NCI-H1105 treated with DMSO at 0.1 percent for 48 hours (cell line): ENCODE measurements at places on chromosomes 16 and 17.

- no peak for DNase-seq
Measured at GRCh38 chr17:56269556-56270389, 116.5 kb downstream of the ANKFN1 start.

DNA sequence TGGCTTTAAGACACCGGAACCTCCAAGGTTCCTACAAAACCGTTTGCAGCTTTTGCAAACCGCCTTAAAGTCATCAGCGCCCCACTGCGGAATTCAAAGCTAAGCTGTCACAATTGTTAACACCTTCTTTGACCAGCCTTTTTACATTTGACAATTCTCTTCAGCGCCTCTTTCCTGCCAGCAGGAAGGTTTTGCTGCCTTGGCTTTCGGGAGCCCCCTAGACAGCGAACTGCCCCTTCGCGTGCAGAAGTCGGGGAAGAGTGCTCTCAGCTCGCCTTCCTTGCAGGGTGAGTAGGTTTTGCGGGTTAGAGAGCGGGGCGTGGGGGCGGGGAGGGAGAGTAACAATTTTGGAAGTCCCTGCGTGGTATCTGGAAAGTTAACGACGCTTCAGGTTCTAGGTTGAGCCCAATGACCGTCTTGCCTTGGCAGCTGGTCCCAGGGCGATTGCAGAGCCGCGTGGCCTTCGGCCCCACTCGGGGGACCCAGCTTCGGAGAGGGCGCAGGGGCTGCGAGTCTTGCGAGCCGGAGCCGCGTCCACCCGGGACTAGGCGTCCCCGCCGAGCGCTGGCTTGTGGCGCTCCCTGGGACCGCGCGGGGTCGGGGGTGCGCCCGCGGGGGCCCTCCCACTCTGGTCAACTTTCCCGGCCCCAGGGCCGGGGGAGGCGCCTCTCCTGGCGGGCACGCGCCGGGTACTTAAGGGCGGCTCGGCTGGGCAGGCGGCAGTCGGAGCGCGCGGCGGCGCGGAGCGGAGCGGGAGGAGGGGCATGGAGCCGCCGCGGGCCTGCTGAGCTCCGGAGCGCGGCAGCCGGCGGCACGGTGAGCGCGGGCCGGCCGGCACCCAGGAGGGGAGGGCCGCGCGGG, at the start of gene HAS3:
Gene HAS3 (plus strand): TSS at position 153 of the 861 bp plus-strand sequence. CDS start 3,743 bp downstream, outside the sequence.
- peak; percentile 18 for DNase-seq

DNA sequence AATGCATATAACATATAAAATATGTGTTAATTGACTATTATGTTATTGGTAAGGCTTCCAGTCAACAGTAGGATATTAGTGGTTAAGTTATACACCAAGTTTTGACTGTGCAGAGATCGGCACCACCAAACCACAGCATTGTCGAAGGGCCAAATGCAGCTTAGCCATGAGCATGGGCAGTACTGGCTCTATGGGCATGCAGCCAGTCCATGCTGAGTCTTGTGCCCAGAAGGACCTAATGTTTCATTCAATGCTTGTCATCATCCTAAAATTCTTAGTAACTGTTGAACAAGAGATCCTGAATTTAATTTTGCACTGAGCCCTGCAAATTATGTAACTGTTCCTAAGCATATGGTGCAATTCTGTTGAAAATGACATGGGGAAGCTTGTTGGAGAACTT, 233.4 kb upstream of the HS3ST3A1 start:
- DNase-seq, result no peak

GRCh38 chr16:15966420-15966819, 17.0 kb downstream of the ABCC1 start:
- no peak for DNase-seq

GRCh38 chr17:4559966-4560365, 411 bp downstream of the GGT6 start:
- peak; percentile 82 for DNase-seq

DNA sequence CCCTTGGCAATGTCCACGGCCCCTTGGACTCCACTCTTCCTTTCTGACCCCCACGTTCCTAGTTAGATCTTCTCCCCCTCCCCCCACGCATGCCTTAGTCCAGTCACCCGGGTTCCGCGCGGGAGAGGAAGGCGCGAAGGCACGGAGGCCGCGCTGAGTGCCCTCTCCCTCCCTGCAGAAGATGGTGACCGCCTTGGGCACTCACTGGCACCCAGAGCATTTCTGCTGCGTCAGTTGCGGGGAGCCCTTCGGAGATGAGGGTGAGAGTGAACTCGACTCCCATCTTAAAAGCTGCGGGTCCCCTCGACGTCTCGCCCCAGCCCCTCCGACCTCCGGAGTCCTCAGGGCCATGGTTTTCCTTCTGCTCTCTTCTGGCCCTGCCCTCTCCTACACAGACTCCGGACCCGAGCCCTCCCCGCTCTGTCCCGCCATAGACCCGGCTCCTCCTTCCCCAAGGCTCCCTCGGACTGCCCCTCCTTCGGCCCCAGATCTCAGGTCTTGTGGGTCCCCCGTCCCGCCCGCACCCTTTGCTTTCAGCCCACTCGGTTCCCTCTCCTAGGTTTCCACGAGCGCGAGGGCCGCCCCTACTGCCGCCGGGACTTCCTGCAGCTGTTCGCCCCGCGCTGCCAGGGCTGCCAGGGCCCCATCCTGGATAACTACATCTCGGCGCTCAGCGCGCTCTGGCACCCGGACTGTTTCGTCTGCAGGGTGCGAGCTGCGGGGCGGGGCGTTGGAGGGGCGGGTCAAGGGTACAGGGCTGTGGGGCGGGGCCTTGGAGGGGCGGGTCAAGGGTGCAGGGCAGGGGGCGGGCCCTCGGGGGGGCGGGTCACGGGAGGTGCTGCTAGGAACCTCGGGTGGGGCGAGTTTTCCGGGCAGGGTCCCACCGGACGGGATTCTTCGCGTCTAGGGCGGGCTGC, 4.6 kb downstream of the TGFB1I1 start:
- no peak for DNase-seq

- no peak for DNase-seq
Measured at GRCh38 chr16:29678691-29679267, at the start of gene QPRT. Gene QPRT (plus strand): TSS chr16:29679180. CDS start chr16:29679198, 18 bp downstream.

GRCh38 chr16:50369133-50369804, 481 bp upstream of the BRD7 start:
- no peak for DNase-seq

GRCh38 chr17:82698974-82699442, 510 bp upstream of the RAB40B start:
- DNase-seq, result no peak

DNA sequence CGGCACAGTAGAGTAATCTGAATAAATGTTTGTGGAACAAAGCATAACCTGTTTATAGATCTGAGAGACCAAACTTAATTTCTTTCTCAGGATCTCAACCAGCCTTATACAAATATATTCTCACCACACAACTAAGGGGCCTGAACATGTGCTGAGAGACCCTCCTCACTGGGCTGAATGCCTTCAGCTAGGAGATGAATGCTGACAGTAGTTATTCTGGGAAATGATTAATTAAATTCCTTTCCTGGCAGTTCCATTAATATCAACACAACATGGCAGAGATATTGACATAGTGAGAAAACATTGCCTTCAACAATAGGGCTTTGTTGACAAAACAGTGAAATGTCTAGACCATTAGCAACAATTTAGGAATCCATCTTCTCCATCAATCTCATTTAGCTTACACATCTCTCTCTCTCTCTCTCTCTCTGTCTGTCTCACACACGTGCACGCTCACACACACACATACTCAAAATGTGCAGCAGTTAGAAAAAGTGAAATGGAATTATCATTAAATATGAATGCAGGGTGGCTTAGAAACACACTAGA, 780.8 kb upstream of the CDH8 start:
- no peak for DNase-seq

DNA sequence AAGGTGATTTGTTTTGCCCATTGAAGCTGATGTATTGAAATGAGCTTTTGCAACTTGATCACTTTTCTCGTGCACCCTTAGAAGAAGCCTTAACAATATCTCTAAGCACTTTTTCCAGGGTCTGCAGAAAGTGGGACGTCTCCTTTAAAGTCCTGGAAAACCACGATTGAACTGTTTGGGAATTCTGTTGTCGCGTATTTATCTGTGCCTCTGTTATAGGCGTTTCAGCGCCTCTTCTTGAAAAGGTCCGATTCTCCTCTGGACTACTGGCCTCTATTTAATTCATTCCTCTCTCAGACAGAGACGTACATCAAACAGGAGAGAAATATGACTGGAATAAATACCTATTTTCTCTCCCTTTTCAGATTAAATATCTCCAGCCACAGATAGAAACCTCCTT, 262.4 kb upstream of the PSMD7 start:
- no peak for DNase-seq

DNA sequence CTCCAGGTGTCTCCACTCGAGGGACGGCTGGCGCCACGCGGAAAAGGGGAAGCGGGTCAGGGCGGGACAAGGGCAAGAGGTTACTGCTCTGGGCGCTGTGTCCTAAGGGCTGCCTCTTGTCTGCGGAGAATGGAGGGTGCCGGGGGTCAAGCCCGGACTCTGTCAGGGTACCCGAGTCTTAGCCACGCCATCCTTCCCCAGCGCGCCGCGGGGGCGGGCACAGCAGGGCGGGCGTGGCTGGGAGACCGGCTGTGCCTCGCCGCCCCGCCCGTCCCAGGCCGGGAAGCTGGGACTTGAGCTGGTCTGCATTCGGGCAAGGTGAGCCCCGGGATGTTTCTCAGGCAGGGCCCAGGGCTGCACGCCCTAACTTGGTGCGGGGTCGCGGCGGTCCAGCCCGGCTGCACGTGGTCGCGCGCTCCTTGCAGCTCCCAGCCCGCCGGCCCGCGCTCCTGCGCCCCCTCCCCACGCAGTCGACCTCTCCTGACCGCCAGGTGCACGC, 6.2 kb upstream of the ACTG1 start:
- DNase-seq, result no peak

- no peak for DNase-seq
Measured at GRCh38 chr17:27453471-27453870, 2.8 kb upstream of the KSR1 start.

DNA sequence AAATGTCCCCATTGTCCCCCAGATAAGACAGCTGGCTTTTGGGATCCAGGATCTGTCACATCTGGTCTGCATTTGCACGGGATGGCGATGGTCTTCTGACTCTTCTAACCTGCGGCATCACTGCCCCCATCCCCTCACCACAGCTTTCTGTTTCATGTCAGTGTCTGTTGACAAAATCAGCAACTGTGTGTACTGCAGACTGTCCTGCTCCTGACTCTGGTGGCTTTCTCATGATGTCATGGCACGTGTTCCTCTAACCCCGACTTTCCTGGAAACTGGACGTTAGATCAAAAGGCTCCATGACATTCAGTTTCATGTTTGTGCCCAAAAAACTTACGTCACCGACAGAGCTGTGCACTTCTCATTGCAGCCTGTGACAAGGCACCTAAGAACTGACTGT, 30.1 kb upstream of the CPNE2 start:
- DNase-seq, result no peak

GRCh38 chr16:79276501-79276900, 324.0 kb downstream of the MAF start:
- no peak for DNase-seq
